Activated CD4-positive, CD25-positive, alpha-beta regulatory T cell (primary cell): ENCODE measurements at places on chromosomes 16 and 17.

GRCh38 chr16:71676236-71676635 is 48.3 kb downstream of the PHLPP2 start:
- DNase-seq, result no peak

- DNase-seq, result no peak
Measured at GRCh38 chr16:56932721-56933619, 1.0 kb downstream of the HERPUD1 start.

DNA sequence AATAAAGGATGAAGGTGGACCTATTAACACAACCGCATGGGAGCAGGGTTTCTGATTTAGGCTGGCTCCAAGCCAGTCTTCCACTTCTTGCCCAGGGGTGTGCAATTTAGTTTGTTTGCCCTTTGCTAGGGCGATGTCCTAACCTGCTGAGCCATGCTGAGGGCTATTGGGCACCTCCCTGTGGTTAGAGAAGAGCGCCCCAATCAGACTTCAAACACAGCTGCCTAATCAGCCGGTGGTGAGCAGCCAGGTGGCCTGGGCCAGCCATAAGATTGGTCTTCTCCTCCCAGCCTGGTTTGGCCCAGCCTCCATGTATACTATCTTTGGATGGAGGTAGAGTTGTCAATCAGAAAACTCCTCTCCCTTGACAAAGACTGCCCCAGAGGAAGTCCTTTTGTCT is 15.7 kb downstream of the TMEM94 start:
- no peak for DNase-seq

- no peak for DNase-seq
Measured at GRCh38 chr16:89112377-89113151, 18.9 kb downstream of the ACSF3 start.

GRCh38 chr16:15484662-15485061 is 50.3 kb downstream of the BMERB1 start:
- no peak for DNase-seq

DNA sequence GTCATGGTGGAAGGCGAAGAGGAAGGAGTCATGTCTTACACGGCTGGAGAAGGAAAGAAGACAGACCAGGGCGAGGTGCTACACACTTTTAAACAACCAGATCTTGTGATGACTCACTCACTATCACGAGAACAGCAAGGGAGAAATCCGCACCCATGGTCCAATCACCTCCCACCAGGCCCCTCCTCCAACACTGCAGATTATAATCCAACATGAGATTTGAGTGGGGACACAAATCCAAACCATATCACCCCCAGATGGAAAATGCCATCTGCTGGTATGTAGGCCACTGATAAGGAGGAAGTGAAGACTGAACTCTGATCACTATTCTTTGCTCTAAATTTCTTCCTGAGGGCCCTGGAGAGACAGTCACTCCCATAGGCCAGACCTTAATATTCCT is 7.5 kb upstream of the ITGAX start:
- no peak for DNase-seq

DNA sequence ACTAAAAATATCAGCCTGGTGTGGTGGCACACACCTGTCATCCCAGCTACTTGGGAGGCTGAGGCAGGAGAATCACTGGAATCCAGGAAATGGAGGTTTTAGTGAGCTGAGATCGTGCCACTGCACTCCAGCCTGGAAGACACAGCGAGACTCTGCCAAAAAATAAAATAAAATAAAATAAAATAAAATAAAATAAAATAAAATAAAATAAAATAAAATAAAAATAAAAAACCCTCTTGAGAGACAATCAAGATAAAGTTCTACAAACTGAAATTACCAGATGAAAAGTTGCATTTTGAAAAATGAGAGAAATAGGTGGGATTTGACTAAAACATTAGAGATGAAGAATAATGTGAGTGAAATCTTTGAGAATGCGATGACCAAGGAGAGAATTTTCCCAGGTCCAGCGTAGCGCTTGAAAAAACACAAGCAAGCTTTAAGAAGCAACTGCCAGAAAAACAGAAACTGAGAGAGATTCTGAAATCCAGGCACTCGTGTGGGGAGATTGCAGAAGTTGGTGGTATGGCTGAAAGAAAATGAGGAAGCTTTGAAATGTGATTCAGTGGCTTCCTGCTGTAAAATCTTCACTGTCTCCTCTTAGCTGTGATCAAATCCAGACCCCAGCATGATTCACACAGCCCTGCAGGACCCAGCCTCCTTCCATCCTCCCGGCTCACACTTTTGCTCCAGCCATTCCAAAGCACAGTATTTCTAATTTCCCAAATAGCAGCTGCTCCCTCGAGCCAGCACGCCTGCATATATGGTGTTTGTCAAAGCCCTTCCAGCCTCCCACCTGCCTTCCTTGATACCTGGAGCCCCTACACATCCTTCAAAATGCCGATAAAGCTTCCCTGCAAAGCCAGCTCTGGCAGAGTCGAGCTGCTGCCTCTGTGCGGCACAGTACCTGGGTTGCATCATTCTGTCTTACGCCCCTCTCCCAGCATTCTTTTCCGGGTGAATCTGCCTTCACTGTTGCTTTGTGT is 8.2 kb upstream of the CD300E start:
- no peak for DNase-seq

DNA sequence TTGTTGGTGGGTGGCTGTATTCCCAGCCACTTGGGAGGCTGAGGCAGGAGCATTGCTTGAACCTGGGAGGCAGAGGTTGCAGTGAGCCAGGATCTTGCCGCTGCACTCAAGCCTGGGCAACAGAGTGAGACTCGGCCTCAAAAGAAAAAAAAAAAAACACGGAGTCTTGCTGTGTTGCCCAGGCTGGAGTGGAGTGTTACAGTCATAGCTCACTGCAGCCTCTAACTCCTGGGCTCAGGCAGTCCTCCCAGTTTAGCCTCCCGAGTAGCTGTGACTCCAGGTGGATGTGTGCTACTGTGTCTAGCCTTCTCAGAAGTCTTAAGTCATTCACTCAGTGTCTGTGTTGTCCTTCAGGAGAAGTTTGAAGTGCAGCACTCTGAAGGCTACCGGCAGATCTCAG is 27.4 kb downstream of the NDE1 start:
- DNase-seq, result no peak

DNA sequence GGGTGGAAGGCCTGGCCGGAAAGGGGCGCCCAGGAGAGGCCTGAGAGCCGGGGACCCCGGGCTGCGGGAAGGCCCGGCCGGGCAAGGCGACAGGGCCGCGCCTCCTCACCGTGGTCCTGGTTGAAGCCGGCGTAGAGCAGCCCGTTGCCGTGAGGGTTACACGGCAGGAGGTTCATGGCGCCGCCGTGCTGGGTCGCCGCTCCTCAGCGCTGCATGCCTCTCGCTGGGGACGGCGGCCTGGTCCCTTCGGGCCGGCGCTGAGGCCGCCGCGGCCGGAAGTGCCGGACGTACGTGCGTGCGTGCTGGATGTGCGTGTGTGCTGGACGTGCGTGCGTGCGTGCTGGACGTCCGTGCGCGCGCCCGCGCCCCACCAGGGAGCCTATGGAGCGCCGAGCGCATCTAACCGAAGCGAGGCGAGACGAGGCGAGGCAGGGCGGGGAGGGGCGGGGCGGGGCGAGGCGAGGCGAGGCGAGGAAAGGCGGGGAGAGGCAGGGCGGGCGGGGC is at the start of gene WDR45B:
TSS of gene WDR45B (minus strand) at position 280 of the 504 bp plus-strand sequence. CDS start at position 176, 104 bp downstream.
- DNase-seq, result peak; percentile 84

GRCh38 chr17:43616852-43617251 is 44.9 kb downstream of the MEOX1 start:
- no peak for DNase-seq

GRCh38 chr17:21528031-21528695 is 152.0 kb downstream of the KCNJ12 start:
- no peak for DNase-seq
